Activated T-cell treated with anti-CD3 and anti-CD28 coated beads, Interleukin-2, amount 50 U/mL, for 72 hours (primary cell): ENCODE measurements at places on chromosomes 1 and 21. TPM values are rescaled to one million over a fixed set of nuclear protein-coding genes. Genes with fewer than 3 reads are reported as not detected.

GRCh38 chr1:181742426-181742825, 259.1 kb downstream of the CACNA1E start:
- DNase-seq: no peak

DNA sequence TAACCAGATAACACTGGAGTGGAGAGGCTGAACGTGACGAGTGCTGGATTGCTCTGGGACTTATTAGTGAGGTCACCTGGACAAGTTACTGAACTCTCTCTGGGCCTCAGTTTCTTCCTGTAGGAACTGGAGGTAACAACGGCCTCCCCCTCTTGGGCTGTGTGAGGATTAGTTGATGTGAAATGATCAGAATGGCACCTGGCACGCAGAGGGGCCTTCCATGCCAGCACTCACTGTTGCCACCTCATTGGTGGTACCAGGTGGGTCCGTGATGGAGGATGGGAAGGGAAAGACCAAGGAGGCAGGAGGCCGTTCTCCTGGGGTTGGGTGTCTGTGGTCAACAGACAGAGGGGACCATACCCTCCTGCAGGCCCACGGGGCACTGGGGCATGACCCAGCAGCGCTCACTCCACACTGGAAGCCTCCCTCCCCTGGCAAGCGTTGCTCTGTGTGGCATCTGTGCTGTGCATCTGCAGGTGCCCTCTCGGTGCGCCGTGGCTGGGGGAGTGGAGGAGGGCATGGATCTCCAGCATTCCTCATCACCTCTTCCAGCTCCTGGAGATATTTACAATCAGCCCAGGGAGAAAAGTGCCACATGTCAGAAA, 349.5 kb upstream of the VAMP3 start:
- no peak for DNase-seq

DNA sequence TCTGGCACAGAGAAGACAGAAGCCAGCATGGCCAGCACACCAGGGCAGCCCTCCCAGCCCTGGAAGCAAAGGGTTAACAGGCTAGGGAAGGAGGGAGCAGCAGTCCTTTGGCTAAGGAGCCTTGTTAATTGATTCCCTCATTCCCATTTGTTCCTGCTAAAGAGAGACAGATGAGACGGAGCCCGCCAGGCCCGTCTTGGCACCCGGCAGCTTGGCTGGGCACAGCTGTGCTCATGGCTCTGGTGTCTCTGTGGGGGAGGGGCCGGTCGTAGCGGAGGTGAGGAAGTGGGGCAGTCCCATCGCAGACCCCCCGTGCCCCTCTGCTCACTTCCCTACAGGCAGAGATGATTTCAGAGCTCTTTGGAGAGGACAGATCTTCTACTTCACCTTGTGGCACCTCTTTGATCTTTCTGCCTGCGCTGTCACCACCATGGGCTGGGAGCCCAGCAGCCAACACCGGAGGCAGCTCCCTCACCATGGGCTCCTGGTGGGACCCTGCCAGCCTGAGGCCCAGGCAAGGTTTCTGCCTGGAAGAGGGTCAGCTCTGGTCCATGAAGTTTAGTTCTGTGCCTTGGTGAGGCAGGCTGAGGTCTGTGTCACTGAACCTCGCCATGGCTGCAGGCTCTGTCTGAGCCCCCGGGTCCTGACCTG, 38.0 kb downstream of the FOXO6 start:
- DNase-seq: no peak

DNA sequence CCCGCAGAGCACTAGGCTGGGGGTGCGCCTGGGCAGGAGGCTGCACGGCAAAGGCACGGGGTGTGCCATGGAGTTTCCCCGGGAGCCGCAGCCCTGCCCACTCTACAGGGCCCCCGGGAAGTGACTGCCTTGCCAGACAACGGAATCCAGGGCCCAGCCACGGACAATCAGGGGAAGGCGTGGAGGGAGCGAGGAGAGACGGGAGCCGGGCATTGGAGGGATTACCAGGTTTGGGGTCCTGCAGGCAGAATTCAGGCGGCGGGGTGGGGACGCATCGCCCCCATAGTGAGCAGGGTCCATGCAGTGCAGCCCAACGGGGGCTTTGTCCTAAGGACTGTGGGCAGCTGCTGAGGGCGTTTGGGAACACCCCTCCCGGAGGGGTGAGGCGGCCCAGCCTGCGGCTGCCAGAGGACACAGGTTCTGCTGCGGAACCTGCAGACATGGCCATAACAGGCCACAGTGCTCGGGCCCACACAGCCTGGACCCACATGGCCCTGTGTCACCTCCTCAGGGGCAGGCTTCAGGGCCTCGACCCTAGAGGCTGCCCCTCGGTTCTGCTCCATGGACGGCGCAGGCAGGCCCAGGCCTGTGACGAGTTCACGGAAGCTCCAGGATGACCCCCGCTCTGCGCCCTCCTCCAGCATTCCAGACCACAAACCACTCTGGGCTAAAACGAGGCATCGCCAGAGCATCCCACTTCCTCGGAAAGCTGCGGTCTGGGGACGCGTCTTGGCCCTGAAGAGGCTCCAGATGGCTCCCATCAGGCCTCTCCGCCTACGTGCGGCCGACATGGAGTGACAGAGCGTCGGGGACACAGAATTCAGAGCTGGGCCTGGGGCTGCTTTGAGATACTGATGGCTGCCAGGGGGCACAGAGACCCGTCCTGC, 54.5 kb downstream of the COL6A1 start:
- no peak for DNase-seq

DNA sequence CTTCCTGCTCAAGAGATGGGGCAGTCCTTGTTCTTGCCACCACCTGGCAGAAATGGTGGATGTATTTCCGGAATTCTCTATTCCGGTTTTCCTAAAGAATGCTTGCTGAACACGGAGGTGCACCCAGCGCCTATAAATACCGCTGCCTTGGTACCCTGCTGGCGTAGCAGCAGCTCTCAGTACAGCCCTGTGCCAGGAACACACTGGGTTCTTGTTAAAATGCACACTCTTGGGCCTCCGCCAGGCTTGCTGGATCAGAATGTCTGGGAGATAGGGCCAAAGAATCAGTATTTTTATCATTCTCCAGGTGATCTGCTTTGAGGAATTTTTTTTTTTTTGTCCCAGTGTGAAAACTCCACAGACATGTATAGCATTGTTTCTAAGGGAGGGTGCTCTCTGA, 54.2 kb downstream of the IGSF5 start:
- DNase-seq: no peak

DNA sequence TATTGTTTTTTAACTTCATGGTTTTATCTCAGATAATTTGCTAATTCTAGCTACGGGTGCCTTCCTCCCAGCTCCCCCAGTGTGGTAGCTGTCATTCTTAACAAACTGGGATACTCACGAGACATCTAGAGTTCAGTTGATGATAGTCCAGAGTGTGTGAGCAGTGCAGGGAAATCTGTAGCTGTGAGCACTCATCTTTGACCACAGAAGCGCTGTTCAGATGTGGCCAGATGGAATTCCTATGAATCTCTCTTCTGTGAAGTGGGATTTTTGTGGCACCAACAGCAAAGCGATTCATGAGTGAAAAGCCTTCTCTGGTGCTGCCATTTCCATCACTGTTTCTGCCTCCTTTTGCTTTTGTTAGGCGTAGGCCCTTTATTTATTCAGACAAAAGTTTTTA, 125.1 kb downstream of the NFIA start:
- DNase-seq: no peak

The RNF207 gene
- 14.9 TPM for total RNA-seq

The PM20D1 gene
- 0.44 TPM for total RNA-seq
